ENCODE measurements at places on chromosomes 13 and 19. TPM values are rescaled to one million over a fixed set of nuclear protein-coding genes. Genes with fewer than 3 reads are reported as not detected.

Gene NBEA
- total RNA-seq = 4.7 TPM

Gene FPR1
- not detected for total RNA-seq

Gene FKBP8
- total RNA-seq = 88.3 TPM

Gene ZNF681
- 7.4 TPM for total RNA-seq

Gene PRKD2
- total RNA-seq = 7.7 TPM

Gene ZNF486
- 20.5 TPM for total RNA-seq

Gene OCEL1
- 5.1 TPM for total RNA-seq

Gene C19orf81
- not detected for total RNA-seq

Gene CEACAM21
- 5.6 TPM for total RNA-seq

Gene CYP4F8
- total RNA-seq = not detected

Gene MAP4K1
- total RNA-seq = 1.5 TPM

Gene SIPA1L3
- 17.8 TPM for total RNA-seq

Gene PEAK3
- total RNA-seq = 0.06 TPM

Gene TMEM272
- total RNA-seq = not detected

Measured in SJCRH30 (cell line).